ENCODE measurements at places on chromosomes 11 and 22.

GRCh38 chr22:18152519-18152918, 2.5 kb downstream of the USP18 start:
- DNase-seq = no peak

GRCh38 chr11:78641541-78641940, 66.9 kb upstream of the NARS2 start:
- DNase-seq = no peak

GRCh38 chr11:71486320-71486719, 33.3 kb downstream of the NADSYN1 start:
- no peak for DNase-seq

GRCh38 chr11:124837491-124837856, 27.8 kb upstream of the ROBO3 start:
- DNase-seq = peak; percentile 86

GRCh38 chr11:17894929-17895658, 117.8 kb downstream of the SERGEF start:
- DNase-seq = no peak

GRCh38 chr11:63623513-63624140, 9.4 kb upstream of the PLAAT3 start:
- DNase-seq = no peak

GRCh38 chr11:19441752-19442553, 201.2 kb upstream of the E2F8 start:
- peak; percentile 86 for DNase-seq

- DNase-seq = no peak
Measured at GRCh38 chr11:122156940-122157382, 40.9 kb upstream of the BLID start.

DNA sequence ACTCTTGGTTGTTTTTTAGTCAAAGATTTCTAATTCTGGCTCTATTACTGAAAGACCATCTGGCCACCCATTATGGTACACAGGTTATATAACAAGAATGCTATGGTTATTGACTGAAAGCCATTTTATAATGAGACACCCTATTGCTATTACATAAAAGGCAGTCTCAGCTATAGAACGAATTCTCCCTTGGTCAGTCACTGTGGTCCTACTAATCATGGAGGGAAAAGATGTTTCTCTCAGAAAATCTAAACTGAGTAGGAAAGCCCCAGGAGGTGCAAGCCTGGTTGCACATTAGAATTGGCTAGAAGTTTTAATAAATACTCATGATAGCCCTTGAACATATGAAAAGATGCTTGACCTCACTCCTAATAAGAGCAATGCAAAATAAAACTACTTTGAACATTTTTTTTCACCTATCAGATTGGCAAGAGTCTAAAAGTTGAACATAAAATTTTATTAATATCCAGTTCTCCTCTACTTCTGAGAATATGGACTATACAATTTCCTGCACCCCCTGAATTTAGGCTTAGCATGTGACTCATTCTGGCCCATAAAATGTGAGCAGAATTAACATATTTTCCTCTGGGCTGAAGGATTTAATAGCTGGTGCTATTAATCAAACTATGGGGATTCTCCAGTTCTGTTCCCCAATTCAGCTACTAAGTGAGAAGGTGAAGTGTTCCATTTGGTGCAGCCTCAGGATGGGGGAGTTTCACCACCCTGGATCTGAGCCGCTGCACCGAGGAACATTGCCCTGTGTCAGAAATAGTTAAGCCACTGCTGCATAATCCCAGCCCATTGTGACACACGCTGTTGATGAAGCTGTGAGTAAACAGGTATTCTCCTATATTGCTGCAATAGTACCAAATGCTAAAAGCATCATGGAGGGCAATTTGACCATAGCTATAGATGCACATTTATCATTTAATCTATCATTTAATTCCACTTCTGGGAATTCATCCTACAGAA, 11.5 kb upstream of the CRKL start:
- DNase-seq = no peak

DNA sequence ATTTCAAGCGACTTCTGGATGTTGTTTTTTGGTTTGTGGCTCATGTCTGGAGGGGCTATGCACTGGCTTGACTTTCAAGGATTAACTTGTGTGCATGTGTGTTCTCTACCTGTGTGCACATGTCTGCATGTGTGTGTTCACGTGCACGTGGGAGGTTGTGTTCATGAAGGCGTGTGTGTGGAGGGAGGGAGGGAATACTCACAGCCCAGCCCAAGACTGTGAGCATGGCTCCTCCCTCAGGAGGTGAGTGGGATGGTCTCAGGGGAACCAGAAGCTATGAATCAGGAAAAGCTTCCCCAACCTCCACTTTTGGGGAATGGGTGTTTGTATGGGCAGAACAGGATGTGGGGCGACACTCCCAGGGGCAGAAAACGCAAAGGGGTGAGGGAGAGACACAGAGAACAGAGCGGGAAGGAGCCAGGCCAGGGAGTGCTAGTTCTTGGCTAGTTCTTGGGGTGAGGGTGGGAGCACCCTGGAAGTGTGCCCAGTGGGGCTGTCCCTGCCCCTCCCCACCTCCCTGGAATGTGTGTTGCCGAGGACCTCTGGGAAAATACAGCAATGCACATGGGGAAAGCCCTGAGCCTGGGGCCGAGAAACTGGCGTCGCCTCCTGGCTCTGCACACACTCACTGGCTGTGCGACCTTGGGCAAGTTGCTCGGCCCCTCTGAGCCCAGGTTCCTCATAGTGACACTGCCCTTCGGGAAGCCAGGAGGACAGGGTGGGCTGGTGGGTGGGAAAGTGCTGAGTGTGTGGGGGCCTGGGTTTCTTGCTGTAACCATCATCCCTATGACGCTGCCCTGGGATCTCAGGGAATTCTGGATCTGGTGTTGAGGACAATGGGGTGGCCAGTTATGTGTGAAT, 16.9 kb upstream of the ALX4 start:
- peak; percentile 27 for DNase-seq

- no peak for DNase-seq
Measured at GRCh38 chr22:46003271-46004091, 26.5 kb upstream of the WNT7B start.

GRCh38 chr11:57340039-57340615, 2.0 kb downstream of the P2RX3 start:
- DNase-seq = peak; percentile 64

GRCh38 chr11:22194907-22195306, 2.0 kb downstream of the ANO5 start:
- DNase-seq = no peak

GRCh38 chr11:75562048-75562835, at the start of gene SERPINH1:
SERPINH1 (plus strand) TSS chr11:75562253; CDS start chr11:75566350, 4,097 bp downstream.
- DNase-seq = peak; percentile 97

DNA sequence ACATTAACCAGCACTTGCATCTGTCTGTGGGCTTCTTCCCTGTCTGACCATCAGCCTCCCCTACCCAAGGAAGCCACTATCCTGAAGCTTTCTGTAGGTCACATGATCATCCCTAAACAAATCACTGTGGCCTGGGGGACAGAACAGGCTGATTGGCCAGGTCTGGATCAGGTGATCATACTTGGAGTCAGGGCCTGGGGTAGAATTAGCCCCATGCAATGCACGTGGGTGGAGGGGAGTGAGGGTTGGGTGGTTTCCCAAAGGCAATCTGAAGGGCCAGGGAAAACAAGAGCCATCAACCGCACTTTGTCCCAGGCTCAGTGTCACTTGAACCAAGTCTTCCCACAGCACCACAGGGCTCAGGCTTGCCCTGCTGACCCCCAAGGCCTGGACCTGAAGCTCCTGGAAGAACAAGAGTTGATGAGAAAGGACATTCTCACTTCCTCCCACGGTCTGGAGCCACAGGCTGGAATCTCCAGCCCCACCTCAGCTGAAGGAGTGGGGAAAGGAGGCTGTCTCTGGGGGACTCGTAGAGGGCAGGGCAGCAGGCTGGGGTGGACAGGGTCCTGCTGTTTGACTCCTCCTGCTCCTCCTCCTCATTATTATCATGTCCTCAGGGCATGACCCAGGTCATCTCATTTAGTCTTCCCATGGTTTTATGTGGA, 31.5 kb upstream of the TSPAN18 start:
- DNase-seq = no peak

- no peak for DNase-seq
Measured at GRCh38 chr11:37544491-37544890, 946.5 kb upstream of the RAG2 start.
